ENCODE measurements at places on chromosomes 1 and 21.

GRCh38 chr1:229406798-229407197 lies 27.1 kb downstream of the ACTA1 start:
- no peak for DNase-seq

- DNase-seq = no peak
These were observed 13.1 kb downstream of the KRTAP13-1 start for GRCh38 chr21:30408782-30409494.

DNA sequence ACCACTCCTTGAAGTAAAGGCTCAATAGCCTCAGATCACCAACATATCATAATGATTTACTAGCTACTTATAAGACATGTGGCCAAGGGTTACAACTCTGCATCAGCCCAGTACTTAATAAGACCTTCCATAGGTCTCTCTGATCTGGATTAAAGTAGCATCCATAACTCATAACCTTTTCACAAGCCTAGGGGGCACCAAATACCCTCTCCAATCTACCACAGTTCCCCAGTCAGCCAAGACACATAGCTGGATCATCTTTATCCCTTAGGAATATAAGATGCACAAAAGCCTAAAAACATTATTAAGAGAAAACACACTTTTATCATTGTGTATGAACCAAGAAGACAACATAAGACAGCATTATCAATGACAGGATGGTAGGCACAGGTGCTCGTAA lies 22.1 kb downstream of the SSX2IP start:
- DNase-seq = no peak

DNA sequence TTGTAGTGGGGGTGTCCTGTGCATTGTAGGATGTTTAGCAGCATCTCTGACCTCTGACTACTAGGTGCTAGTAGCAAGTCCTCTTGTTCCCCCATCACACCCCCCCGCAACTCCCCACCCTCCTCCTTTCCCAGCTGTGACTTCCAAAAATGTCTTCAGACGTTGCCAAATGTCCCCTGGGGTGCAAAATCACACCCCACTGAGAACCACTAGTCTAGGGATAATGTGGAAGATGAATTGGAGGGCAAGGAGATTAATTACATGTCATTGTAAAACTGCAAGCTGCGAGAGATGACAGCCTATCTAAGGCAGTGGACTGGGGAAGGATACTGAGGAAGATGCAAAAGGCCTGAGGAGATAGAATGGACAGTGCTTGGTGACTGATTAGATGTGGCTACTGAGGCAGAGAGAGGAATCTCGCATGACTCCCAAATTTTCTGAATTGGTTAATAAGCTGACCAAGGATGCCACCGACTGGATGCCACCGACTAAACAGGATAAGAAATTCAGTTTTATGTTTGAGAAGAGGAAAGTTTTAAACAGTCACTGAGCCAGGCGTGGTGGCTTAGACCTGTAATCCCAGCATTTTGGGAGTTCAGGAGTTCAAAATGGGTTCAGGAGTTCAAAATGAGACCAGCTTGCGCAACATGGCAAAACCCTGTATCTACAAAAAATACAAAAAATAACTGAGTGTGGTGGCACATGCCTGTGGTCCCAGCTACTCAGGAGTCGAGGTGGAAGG lies 3.1 kb upstream of the JAK1 start:
- DNase-seq = no peak

- no peak for DNase-seq
These were observed 1.4 kb downstream of the SPAG17 start for GRCh38 chr1:118183586-118183985.

- no peak for DNase-seq
These were observed 147.9 kb upstream of the RGS18 start for GRCh38 chr1:192010406-192010805.

- DNase-seq = no peak
These were observed 28.7 kb downstream of the TMEM63A start for GRCh38 chr1:225853441-225853840.

- DNase-seq = no peak
These were observed 74.7 kb downstream of the KIFAP3 start for GRCh38 chr1:169999761-170000160.

All from T-helper 1 cell (primary cell).